Smooth muscle cell of trachea (primary cell): ENCODE measurements at places on chromosomes 7 and 10. TPM values are rescaled to one million over a fixed set of nuclear protein-coding genes. Genes with fewer than 3 reads are reported as not detected.

Gene GDF10
- 44.9 and 178 TPM in 2 replicates for total RNA-seq

Gene PRRT4
- total RNA-seq = under 0.01 TPM in 1 of 2 replicates, not detected in the other

Gene CLCN1
- total RNA-seq = not detected in 2 replicates

Gene LHFPL3
- total RNA-seq = not detected in 2 replicates

Gene MRPL32
- 34.4 and 54.4 TPM in 2 replicates for total RNA-seq

Gene TDRD1
- 0.29 and 0.50 TPM in 2 replicates for total RNA-seq
